ENCODE measurements at places on chromosomes 3 and 15.

- no peak for DNase-seq
These were observed 8.6 kb upstream of the TEX9 start for GRCh38 chr15:56356616-56357015.

DNA sequence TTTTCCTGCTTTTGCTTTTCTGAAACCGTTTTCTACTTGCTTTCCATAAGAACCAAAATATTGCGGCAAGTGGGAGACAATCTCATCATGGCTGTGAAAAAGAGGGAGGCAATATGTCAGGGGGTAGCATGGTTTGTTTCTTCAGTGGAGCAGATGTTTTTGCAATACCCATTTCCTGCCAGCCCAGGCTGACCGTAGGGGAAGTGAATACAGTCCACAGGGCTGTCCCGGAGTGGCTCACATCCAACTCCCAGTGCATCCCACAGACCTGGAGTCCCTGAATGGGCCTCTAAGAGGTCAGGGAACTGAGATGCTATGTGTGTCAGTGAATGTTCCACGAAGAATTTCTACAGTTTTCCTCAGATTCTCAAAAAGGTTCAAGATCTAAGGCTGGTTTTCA, 69.6 kb downstream of the EPHB1 start:
- peak; percentile 35 for DNase-seq

DNA sequence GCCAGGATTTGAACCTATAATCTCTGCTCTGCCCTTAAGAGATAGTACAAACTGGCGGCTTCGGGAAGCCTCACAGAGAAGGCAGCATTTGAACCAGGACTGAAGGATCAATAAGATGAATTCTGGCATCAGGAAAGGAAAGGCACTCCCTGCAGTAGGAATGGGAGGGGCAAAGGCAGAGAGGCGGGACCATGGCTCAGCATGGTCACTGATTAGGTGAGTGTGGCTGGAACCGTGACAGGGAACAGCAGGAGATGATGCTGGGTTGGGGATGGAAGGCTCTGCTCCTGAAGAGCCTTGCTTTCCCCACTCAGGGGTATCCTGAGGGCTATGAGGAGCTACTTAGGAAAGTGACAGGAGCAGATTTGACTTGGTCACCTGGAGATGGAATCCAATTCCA, 158.5 kb downstream of the FEZF2 start:
- no peak for DNase-seq

DNA sequence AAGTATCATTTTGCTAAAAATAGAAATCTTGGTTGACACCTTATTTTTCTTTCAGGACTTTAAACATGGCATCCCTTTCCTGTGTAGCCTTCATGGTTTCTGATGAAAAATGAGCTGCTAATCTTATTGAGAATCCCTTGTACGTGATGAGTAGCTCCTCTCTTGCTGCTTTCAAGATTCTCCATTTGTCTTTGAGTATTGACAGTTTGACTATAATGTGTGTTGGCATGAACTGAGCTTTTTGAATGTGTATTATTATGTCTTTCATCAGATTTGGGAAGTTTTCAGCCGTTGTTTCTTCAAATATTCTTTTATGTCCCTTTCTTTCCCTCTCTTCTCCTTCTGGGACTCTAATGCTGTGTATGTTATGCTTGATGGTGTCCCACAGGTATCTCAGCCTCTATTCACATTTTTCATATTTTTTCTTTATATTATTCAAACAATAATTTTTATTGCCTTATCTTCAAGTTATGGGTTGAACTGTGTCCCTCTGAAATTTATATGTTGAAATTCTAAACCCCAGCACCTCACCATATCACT, 4.1 kb upstream of the C3orf22 start:
- DNase-seq: no peak

DNA sequence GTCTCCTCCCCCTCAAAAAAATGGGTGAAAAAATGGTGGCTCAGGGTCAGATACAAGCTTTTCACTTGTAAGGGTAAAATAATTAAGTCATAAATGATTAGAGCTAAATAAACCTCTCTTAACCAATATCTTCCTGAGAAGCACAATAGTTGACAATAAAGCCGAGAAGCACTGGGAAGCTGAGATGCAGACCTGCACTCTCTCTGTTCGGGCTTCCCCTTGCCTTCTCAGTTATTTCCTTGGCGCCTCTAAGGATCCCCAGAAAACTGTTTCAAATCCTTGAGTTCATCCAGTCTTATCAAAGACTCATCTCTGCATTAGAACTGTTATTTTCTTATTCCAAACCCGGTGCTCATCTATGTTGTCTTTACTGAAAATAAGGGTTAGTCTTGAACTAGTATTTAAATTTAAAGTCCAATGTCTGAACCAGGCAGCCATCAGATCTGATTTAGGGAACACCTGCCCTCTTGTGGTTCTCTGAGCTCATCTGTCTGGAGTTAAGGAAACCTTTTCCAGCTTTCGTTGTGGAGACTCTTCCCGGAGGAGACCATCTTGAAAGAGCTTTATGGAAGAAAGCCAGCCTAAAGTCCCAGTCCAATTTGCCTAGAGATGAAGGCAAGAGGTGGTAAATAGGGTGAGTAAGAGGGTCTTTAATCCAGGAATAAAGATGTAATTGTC, 256.4 kb upstream of the MCTP2 start:
- DNase-seq: peak; percentile 64

DNA sequence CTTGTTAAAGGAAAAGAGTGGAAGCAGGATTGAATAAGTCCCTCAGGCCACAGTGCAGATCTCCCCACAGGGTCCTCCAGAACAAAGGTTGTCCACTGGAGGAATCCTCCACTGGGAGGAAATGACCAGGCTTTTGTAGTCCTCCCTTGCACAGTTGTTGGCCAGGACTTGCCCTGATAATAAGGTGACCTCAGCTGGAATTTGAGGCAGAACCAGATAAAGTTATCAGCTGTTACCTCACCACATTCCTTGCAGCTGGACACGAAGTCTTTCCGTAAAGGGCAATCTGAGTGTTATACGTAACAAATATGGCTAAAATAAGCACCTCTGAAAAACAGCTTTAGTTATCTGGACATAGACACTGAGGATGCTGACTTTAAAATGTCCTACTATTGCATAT, 83.5 kb upstream of the NAALADL2 start:
- DNase-seq: peak; percentile 60

DNA sequence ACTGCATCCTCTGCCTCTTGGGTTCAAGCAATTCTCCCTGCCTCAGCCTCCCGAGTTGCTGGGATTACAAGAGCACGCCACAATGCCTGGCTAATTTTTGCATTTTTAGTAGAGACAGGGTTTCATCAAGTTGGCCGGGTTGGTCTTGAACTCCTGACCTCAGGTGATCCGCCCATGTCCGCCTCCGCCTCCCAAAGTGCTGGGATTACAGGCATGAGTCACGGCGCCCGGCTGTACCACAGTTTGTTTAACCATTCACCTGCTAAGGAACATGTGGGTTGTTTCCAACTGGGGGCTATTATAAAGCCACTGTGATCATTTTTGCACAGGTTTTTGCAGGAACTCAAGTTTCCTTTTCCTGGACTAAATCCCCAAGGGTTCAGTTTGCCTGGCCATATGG, 123.2 kb upstream of the RAP2B start:
- DNase-seq: no peak

- no peak for DNase-seq
These were observed 11.6 kb downstream of the SEMA6D start for GRCh38 chr15:47728886-47729285.

GRCh38 chr3:174202561-174202960, 656.6 kb upstream of the NAALADL2 start:
- DNase-seq: no peak

- DNase-seq: no peak
These were observed 252.8 kb downstream of the VPS13C start for GRCh38 chr15:61807281-61807929.

- DNase-seq: no peak
These were observed 17.0 kb downstream of the PCYT1A start for GRCh38 chr3:196270499-196270898.

Data from islet precursor cell (in vitro differentiated cells).